ENCODE measurements at places on chromosomes 6 and 20. TPM values are rescaled to one million over a fixed set of nuclear protein-coding genes. Genes with fewer than 3 reads are reported as not detected.

GRCh38 chr6:14423330-14423729 lies 305.8 kb downstream of the CD83 start:
- DNase-seq: no peak

The FAM184A gene
- total RNA-seq: 20.0 TPM

The FBXO30 gene
- 12.1 TPM for total RNA-seq

The SYCP2L gene
- 20.5 TPM for total RNA-seq

The GPSM3 gene
- 3.2 TPM for total RNA-seq

The MRAP2 gene
- total RNA-seq: 5.1 TPM

DNA sequence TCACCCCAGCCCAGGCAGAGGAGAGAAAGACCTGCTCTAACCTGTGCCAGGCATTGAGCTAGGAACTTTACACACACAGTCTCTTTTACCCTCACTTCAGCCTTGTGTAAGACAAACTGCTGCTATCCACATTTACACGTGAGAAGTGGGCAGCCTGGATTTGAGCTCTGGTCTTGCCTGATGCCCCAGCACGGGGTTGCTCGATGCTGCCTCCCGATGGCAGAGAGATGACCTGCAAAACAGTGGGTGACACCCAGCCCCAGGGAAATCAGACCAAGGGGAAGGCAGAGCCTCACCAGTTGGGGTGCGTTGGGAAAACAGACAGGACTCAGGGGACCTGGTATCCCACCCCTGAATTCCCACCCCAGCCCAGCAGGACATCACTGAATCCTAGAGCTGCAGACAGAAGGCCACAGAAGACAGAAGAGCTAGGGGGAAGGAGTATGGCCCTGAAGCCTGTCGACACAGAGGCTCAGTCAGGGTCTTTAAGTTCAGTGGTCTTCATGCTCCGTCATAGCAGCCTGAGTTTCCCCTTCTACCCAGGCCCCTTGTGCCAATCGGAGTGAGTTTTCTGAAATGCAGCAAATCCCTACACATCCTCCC lies 990 bp downstream of the BPI start:
- DNase-seq: peak; percentile 53

GRCh38 chr6:159655409-159655988 lies 37.5 kb downstream of the SOD2 start:
- no peak for DNase-seq

GRCh38 chr6:159438106-159438505 lies 254.9 kb downstream of the SOD2 start:
- DNase-seq: no peak

DNA sequence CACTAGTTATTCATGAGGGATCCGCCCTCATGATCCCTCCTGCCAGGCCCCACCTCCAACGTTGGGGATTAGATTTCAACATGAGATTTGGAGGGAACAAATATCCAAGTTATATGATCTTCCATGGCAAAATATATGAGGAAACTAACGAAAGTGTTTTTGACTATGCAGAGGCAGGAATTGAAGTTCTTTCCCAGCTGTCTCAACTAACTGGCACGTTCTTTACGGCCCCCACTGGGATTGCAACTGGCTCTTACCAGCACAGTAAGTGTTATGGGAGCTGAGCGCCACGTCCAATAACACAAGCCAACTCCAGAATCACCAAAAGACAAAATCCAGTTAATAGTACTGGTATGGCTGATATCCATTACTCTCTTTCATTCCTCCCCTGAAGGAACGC lies 66.6 kb downstream of the ECT2L start:
- DNase-seq: no peak

DNA sequence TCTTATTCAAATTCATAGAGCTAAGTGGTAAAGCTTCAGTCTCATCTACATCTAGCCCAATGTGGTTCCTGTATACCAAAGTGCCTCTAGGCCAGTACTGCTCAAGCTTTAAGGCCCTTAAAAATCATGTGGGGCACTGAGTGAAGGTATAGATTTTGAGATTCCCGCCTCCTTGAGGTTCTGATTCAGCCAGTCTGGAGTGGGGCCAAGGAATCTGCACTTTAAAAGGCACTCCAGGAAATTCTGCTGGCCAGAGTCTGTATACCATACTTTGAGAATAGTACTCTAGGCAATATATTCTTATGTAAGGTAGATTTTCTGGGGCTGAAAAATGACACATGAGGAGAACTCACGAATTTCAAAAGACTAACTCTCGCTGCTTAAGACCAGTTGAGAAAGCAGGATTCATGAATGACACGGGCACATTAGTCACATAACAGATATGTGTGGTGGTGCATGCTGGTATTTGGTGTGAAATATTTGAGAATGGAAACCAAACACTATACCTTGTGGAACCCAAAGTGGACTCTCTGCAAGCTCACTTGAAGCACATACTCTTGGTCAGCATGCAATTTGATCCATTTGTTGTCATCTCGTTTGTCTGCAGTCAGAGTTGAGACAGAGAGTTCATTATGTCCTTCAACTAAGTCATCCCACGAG lies 47.6 kb upstream of the SIM1 start:
- DNase-seq: no peak

DNA sequence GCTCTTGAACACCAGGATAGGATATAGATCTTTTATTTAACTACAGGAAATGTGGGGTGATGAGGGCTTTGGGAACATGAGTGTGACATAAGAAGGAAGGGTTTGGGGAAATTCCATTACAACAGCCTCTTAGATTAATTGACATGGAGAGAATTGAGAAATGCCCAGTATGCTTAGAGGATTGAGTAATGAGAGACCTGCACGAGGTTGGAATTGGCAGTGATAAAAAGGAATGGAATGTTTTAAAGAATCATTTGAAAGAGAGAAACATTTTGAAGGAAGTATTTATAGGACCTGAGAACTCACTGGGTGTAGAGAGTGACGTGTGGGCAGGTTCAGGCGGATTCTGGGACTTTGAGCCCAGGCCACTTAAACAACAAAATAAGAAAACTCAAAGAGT lies 227.0 kb downstream of the BMP2 start:
- DNase-seq: no peak

DNA sequence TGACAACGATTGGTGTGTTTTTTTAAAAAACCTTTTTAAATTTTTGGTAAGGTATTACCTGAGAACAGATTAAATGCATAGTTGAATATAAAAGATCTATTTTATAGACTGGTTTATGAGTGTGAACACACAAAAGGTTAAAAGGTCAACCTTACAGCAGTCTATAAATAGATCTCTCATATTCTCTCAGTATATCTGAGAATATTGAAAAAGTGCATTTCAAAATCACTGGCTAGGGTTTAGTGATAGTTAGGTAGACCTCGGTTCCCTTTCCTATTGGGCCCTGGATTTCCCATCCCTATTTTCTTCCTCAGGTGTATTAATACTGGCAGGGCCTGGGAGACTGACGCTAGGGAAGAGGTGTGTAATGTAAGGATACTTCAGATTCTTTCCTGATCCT lies 723 bp upstream of the ZNF451 start:
- no peak for DNase-seq

The RAET1G gene
- not detected for total RNA-seq

GRCh38 chr6:129785047-129785755 lies 75.2 kb upstream of the ARHGAP18 start:
- DNase-seq: no peak

DNA sequence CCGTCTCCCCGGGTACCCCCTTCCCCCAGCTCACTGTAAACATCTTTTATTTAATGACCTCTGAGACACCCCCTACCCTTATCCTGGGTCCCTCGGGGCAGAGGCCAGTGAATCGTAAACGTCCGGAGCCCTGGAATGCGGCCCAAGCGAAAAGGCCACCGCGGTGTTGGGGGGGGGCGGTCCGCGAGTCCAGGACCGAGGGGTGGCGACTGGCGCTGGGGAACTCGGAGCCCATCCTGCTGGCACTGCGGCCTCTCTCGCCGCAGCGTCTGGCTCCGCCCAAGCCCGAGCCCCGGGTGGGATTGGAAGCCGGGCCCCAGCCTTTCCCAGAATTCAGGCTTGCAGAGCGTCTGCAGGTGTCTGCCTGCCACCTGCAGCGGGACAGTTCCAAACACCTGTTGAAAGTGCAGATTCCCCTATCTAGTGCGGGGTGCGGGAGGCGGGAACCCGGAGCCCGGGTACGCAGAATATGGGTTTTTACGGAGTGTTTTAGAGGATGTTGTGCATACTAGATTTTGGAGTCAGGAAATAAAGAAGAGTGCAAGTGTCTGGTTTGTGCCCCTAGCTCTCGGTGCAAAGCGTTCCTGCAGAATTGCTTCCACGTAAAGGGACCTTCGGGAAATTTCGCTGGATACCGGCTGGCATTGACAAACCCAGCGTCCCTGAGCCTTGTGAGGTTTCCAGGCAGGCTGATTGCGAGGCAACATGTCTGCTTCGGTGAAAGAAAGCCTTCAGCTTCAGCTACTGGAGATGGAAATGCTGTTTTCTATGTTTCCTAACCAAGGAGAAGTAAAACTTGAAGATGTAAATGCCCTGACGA lies 800 bp downstream of the RWDD2A start:
- peak; percentile 75 for DNase-seq

The PTK7 gene
- 166 TPM for total RNA-seq

GRCh38 chr6:153493501-153493900 lies 362.4 kb upstream of the RGS17 start:
- no peak for DNase-seq

The RSPH9 gene
- 0.22 TPM for total RNA-seq

Measured in glutamatergic neuron (in vitro differentiated cells).